ENCODE measurements at places on chromosomes 7 and 10.

DNA sequence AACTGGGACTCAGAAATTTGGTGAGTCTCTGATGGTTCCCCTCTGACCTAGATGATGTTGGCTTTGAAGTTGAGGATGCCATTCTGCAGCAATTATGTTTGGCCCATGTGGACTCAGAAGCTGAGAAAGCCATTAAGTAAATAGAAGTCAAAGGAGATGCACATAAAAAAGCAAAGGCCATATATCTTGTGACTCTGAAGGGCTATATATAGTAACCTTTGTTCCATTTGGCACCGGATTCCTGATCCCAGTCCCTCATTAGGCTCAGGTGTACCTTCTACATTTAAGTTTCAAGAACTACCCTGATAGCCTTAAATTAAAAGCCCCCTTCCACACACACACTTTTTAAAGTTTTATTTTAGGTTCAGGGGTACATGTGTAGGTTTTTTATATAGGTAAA lies 50.0 kb upstream of the PDK4 start:
- no peaks in the 10 kb centered on the region for H3K4me1 ChIP-seq
- H3K27ac ChIP-seq, result no peak overlapping the region
- no peak for DNase-seq
- no peaks in the 10 kb centered on the region for H3K36me3 ChIP-seq
- H3K4me3 ChIP-seq, result no peak overlapping the region
- no peaks in the 10 kb centered on the region for H3K27me3 ChIP-seq

GRCh38 chr7:69827558-69827957 lies 229.3 kb downstream of the AUTS2 start:
- H3K27ac ChIP-seq, result no peak overlapping the region
- no peaks in the 10 kb centered on the region for H3K27me3 ChIP-seq
- peaks cover 26% of the 10 kb centered on the region for H3K4me1 ChIP-seq
- H3K36me3 ChIP-seq, result no peaks in the 10 kb centered on the region

- no peaks in the 10 kb centered on the region for H3K36me3 ChIP-seq
- H3K27ac ChIP-seq, result no peak overlapping the region
- H3K27me3 ChIP-seq, result peaks cover 30% of the 10 kb centered on the region
- H3K4me3 ChIP-seq, result no peak overlapping the region
- DNase-seq, result no peak
- H3K4me1 ChIP-seq, result no peaks in the 10 kb centered on the region
Measured at GRCh38 chr10:63899673-63900300, 378.6 kb downstream of the REEP3 start.

GRCh38 chr10:92350411-92350810 lies 59.4 kb downstream of the MARCHF5 start:
- H3K4me3 ChIP-seq, result no peak overlapping the region
- H3K36me3 ChIP-seq, result peaks cover 38% of the 10 kb centered on the region
- peaks cover 18% of the 10 kb centered on the region for H3K27me3 ChIP-seq

DNA sequence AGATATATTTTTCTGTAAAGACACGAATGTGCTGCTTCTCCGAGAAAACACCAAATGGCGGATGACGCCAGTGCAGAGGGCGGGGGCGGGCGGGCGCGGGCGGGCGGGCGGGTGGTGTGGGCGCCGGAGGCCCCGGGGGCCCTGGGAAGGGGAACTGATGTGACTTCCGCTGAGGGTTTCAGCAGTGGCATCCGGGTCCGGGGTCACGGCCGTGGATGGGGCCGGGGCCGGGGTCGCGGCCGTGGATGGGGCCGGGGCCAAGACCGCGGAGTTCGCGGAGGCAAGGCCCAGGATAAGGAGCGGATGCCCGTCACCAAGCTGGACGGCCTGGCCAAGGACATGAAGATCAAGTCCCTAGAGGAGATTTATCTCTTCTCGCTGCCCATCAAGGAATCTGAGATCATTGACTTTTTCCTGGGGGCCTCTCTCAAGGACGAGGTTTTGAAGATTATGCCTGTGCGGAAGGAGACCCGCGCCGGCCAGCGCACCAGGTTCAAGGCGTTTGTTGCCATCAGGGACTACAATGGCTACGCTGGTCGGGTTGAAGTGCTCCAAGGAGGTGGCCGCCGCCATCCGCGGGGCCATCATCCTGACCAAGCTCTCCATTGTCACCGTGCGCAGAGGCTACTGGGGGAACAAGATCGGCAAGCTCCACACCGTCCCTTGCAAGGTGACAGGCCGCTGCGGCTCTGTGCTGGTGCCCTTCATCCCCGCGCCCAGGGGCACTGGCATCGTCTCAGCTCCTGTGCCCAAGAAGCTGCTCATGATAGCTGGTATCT lies 20.3 kb upstream of the IGF2BP3 start:
- peak overlapping the region; percentile 73 for H3K27ac ChIP-seq
- no peak for DNase-seq
- no peaks in the 10 kb centered on the region for H3K36me3 ChIP-seq
- no peaks in the 10 kb centered on the region for H3K27me3 ChIP-seq
- peak overlapping the region; percentile 69 for H3K4me3 ChIP-seq

DNA sequence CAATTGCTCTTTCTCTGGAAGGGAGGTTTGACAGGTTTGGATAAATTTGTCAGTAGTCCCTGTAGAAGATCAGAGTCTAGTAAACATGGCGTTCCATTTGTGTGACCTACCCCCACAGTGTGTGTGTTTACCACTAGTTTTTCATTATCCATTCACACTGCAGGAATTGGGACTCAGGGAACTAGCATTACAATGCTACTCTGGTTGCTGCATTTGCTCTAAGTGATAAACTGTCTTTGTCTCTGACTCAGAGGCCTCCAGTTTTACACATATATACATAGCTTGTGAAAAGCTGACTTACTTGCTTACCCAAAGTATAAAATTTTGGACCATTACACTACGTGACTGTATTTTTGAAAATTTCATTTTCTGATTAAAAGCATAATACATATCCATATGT lies 1604.0 kb downstream of the REEP3 start:
- H3K27ac ChIP-seq, result no peak overlapping the region
- DNase-seq, result no peak
- no peak overlapping the region for H3K4me3 ChIP-seq
- H3K4me1 ChIP-seq, result no peaks in the 10 kb centered on the region
- no peaks in the 10 kb centered on the region for H3K27me3 ChIP-seq

GRCh38 chr7:73864981-73865711 lies 4.2 kb downstream of the TMEM270 start:
- no peak overlapping the region for H3K4me3 ChIP-seq
- no peaks in the 10 kb centered on the region for H3K36me3 ChIP-seq
- no peaks in the 10 kb centered on the region for H3K27me3 ChIP-seq
- no peak for DNase-seq
- no peaks in the 10 kb centered on the region for H3K4me1 ChIP-seq

GRCh38 chr10:62049624-62050345 lies 148.3 kb downstream of the ARID5B start:
- H3K4me3 ChIP-seq, result peak overlapping the region; percentile 71
- H3K4me1 ChIP-seq, result peaks cover 24% of the 10 kb centered on the region
- DNase-seq, result no peak
- no peaks in the 10 kb centered on the region for H3K27me3 ChIP-seq
- H3K36me3 ChIP-seq, result no peaks in the 10 kb centered on the region
- H3K27ac ChIP-seq, result peak overlapping the region; percentile 50

GRCh38 chr10:18345308-18345707 lies 205.1 kb downstream of the CACNB2 start:
- no peak for DNase-seq
- H3K27ac ChIP-seq, result no peak overlapping the region
- H3K4me3 ChIP-seq, result no peak overlapping the region
- H3K36me3 ChIP-seq, result no peaks in the 10 kb centered on the region
- no peaks in the 10 kb centered on the region for H3K27me3 ChIP-seq

GRCh38 chr7:93232673-93233018 lies 480 bp downstream of the VPS50 start:
- peaks cover 11% of the 10 kb centered on the region for H3K27me3 ChIP-seq
- H3K4me1 ChIP-seq, result peaks cover 9% of the 10 kb centered on the region
- no peak overlapping the region for H3K27ac ChIP-seq
- no peaks in the 10 kb centered on the region for H3K36me3 ChIP-seq
- DNase-seq, result no peak

DNA sequence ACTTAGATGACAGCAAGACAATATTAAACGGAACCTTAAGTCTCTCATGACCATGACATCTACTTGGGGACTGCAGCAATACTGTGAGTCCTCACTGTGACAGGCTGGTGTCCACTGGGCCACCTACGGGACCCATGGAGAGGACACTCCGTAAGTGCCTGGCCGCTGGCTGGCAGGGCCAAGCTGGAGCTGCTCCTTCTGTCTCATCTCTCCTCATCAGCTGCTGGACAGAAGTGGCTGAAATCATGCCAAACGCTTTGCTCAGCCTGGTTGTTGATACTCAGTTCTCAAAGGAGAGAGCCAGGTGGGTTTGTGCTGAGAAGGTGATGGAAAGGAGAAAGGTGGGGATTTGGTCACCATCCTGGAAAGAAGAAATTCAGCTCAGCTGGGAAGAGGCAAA lies 33.3 kb downstream of the AFAP1L2 start:
- H3K27me3 ChIP-seq, result no peaks in the 10 kb centered on the region
- H3K27ac ChIP-seq, result no peak overlapping the region
- H3K36me3 ChIP-seq, result no peaks in the 10 kb centered on the region
- DNase-seq, result no peak

DNA sequence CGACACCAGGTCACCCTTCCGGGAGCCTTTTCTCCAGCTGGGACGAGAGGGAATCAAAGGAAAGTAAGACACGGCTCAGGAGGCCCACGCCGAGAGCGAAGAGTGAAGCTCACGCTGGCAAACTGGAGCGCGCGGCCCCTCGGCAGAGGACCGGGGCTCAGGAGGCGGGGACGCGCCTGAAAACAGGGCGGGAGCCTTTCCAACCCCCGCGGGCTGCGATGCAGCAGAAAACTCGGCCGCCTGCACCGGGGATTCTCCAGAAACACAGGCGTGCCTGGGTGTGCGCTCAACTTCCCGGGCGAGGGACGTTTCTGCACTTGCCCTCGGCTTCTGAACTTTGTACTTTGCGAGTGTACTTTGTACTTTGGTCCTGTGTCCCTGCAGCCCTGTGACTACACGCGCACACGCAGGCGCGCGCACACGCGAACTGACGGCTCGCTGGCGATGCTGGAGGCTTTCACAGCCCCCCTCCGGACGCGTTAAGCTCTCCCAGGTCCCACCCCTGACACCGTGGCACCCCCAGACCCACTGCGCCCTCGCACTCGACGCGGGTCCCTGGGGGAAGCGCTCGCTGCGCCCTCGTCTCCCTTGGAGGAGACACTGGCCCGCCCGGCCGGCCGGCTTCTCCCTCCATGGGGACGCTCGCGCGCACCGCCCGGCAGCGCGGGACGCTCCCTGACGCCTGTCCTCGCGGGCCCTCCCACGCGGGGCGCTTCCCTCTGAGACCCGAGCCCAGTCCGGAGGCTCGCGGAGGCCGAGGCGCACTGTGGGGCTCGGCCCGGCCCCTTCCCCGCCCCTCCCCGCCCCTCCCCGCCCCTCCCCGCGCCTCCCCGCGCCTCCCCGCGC lies 588 bp upstream of the PAOX start:
- peaks cover 55% of the 10 kb centered on the region for H3K27me3 ChIP-seq
- no peak overlapping the region for H3K27ac ChIP-seq
- no peaks in the 10 kb centered on the region for H3K36me3 ChIP-seq
- H3K4me1 ChIP-seq, result no peaks in the 10 kb centered on the region
- DNase-seq, result peak; percentile 83

- H3K4me1 ChIP-seq, result no peaks in the 10 kb centered on the region
- H3K36me3 ChIP-seq, result peaks cover 7% of the 10 kb centered on the region
- no peak for DNase-seq
- H3K4me3 ChIP-seq, result no peak overlapping the region
- H3K27me3 ChIP-seq, result no peaks in the 10 kb centered on the region
Measured at GRCh38 chr7:149719050-149719899, 54.1 kb downstream of the ZNF467 start.

DNA sequence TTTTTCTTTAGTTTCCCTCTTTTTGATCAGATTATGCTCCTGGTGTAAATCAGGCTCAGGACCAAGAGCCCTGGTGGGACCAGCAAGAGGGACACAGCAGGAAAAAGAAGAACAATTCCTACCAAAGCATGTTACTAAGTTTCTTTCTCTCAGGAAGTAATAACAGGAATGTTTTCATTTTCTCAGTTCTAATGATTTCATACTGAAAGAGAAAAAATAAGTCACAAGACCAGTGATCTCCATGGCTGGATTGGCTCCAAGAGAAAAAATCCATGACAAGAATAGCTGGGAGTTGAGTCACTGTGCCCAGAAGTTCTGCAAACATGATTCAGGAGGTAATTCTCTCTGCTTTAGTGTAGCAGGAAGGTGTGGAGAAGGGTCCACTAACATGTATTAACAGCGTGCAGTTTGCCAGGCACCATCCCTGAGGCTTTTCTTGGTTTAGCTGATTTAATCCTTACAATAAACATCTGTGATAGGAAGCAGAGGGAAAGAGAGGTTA lies 23.8 kb upstream of the IFIT2 start:
- no peak overlapping the region for H3K27ac ChIP-seq
- H3K4me1 ChIP-seq, result peaks cover 14% of the 10 kb centered on the region
- H3K36me3 ChIP-seq, result no peaks in the 10 kb centered on the region
- H3K4me3 ChIP-seq, result peak overlapping the region; percentile 46
- no peaks in the 10 kb centered on the region for H3K27me3 ChIP-seq
- no peak for DNase-seq

DNA sequence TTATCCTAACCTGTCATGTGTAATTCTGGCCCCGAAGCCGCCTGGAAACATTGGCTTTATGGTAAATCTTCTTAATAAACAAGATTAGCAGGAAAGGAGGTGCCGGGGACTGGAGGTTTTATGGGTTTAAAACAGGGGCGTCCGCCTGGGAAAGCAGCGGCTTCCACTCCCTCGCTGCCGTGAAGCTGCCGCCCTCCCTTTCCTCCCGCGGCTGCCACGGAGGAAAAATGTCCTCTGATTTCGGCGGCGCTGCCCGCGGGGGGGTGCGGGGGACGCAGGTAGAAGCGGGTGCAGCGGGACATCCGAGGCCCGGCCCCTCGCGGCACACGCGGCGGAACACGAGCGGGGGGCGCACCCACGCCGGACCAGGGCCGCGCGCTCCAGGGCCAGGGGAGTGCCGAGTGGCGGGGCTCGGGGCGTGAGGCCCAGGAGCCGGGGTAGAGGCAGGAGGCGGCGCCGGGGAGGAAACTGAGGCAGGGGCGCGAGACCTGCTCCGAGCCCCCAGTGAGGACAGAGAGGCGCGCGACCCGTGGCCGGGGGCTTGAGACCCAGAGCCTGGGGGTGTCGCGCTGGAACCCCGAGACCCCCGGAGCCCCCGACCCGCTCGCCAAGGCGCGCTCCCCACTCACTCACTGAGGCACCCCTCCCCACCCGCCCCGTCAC lies 993 bp downstream of the PTPRN2 start:
- DNase-seq, result no peak
- H3K4me1 ChIP-seq, result no peaks in the 10 kb centered on the region
- no peaks in the 10 kb centered on the region for H3K27me3 ChIP-seq
- no peaks in the 10 kb centered on the region for H3K36me3 ChIP-seq

Data from endodermal cell (in vitro differentiated cells).